GM12865 (cell line): ENCODE measurements at places on chromosomes 5 and 9.

DNA sequence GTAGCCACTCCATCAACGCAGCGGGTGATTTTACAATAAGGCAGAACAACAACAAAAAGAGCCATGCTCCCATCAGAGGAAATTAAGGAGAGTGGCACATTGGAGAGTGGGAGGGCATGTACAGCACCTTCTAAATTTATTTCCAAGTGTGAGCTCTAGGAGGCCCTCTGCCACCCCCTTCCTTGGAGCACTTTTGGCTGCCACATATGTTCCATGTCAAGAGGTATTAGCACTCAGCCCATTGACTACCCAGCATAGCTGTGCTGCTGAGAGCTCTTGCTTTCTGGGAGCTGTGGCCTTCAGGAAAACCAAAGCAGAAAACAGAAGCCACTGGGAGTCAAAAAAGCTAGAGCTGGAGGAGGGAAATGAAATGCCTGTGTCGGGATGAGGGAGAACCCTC, 200.2 kb upstream of the PANK3 start:
- DNase-seq = no peak

GRCh38 chr9:1879501-1879900, 135.6 kb upstream of the SMARCA2 start:
- DNase-seq = peak; percentile 89

- no peak for DNase-seq
Measured at GRCh38 chr5:96838201-96839070, 30.7 kb upstream of the ERAP1 start.

DNA sequence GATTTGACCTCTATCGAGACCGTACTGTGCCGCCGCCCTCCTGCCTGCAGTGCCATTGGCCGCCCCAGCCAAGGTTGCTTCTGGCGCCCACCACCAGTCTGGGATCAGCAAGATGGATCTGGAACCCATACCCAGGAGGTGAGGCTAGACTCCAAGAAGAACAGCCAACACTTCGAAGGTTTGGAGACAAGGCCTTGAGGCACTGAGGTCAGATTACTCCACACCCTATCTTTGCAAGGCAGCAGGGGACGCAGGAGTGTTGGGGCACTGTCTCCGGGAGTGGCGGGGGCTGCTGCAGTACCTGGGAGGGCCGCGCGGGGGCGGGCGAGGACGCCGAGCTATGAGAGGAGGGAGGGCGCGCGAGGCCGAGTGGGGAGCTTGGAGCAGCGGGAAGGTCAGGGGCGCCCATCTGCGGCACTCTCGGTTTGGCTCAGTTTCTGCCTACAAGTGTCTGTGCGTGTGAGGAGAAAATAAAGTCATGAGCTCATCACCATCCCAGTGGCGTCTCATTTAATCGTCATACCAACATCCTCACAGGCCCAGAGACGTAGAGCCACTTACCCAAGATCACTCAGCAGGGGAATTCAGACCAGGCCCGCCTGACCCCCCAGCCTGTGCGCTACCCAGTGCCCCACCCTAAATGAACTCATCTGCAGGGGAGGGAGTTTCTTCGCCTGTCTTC, 20.5 kb upstream of the PSD2 start:
- peak; percentile 73 for DNase-seq

GRCh38 chr5:98997000-98997399, 68.2 kb upstream of the CHD1 start:
- DNase-seq = no peak

DNA sequence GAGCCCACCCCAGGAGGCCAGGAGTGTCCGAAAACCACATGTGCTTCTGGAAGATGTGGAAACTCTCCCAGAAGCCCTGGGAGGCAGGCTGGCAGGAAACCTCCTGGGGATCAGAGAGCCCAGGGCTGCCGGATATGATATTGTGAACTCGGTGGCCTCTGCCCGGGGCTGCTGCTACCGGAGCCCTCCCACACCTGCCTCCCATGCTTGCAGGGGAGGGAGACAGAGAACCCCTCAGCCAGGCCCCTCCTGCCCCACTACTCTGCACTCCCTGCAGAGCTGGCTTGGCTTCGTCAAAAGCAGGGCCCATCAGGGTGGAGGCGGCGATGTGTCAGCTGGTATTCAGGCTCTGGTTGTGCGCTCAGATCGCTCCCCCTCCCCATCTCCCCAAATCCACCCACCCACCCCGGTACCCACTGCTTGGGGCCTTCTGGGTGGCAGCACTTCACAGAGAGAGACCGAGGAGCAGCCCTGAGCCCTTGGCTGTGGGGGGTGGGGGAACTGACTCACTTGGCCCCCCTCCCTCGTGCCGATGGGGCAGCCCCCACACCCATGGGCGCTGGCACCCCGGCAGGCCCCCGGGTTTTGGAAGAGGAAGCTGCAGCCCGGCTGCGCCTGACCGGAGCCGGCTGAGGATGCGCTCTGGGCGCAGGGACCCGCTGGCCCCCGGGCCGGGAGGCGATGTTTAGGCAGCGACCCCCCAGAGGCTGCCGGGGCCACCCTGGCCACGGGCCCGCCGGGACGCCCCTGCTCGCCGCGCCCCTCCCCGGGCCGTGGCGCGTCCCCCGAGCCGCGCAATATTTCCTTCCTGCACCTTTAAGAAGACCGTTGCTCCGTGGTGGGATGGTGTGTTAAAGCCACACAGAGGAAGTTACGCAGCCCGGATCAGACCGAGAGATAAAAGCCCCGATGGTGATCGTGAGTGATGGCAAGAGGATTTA, 786 bp upstream of the NTNG2 start:
- peak; percentile 46 for DNase-seq

GRCh38 chr5:174323878-174324281, 278.4 kb downstream of the NSG2 start:
- peak; percentile 74 for DNase-seq

GRCh38 chr5:77852514-77853352, 76.6 kb upstream of the TBCA start:
- peak; percentile 92 for DNase-seq

DNA sequence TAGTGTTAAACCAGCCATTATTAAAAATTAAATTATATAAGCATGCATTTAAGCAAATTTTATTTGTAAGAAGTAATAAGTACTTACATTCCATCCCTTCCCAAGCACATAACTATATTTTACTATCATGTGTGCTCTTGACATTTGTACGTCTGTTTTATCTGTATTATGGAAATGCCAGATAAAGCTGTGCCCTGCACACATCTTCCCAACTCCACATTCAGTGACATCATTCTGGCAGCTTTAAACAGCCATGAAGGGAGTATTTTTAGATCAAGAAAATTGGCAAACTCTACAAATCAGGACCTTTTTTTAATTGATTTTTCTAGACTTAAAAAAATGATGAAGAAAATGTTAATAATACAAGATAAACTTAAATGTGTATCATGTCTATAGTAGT, 131.1 kb downstream of the WDR41 start:
- no peak for DNase-seq

- DNase-seq = no peak
Measured at GRCh38 chr5:142175039-142175438, 66.5 kb downstream of the NDFIP1 start.

DNA sequence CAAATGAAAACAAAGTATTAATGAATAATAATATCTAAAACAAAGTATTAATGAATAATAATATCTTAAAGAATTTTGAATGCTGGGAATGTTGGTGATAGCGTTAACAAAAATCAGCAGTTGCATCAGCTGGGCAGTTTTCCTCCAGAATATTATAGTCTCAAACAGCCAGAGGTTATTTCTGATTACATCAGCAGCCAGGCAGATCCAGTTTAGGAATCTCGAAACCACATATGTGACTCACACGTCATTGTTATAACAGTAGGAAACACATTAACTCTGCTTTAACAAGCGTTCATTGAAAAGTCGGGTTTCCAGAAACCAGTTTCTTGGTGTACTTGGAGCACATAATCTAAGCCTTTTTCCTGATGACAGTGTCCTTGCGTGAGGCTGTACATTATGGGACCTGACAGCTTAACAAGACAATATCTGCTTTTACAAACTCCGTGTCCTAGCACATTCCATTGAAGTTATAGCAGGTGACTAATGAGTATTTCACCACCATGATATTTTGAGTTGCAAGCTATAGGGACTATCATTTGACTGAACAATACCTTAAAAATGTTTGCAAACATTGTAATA, 559.5 kb upstream of the KLF4 start:
- DNase-seq = no peak

DNA sequence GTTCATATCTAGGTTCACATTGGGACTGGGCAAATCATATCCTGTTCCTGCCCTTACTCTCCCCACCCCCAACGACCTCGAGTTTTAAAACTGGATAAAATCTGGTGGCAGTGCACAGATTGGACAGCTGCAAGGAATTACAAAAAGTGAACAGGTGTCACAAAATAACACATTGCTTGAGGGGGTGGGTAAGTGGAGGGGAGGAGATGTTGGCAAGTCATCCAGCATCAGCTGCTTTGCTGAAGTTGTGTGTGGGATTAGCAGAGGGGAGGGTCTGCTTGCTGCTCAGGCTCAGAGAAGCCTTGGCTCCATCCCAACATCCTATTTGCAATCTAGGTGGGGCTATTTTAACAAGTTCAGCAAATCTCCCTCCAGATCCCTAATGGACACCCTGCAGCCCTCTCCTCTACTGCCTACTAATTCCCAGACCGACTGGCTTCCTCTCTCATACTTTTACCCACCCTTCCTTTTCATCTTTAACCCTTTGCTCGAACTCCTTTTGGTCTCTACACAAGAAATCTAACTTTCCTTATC, 39.8 kb upstream of the SLC24A2 start:
- DNase-seq = no peak

- no peak for DNase-seq
Measured at GRCh38 chr5:14767735-14768507, 103.4 kb downstream of the OTULIN start.

DNA sequence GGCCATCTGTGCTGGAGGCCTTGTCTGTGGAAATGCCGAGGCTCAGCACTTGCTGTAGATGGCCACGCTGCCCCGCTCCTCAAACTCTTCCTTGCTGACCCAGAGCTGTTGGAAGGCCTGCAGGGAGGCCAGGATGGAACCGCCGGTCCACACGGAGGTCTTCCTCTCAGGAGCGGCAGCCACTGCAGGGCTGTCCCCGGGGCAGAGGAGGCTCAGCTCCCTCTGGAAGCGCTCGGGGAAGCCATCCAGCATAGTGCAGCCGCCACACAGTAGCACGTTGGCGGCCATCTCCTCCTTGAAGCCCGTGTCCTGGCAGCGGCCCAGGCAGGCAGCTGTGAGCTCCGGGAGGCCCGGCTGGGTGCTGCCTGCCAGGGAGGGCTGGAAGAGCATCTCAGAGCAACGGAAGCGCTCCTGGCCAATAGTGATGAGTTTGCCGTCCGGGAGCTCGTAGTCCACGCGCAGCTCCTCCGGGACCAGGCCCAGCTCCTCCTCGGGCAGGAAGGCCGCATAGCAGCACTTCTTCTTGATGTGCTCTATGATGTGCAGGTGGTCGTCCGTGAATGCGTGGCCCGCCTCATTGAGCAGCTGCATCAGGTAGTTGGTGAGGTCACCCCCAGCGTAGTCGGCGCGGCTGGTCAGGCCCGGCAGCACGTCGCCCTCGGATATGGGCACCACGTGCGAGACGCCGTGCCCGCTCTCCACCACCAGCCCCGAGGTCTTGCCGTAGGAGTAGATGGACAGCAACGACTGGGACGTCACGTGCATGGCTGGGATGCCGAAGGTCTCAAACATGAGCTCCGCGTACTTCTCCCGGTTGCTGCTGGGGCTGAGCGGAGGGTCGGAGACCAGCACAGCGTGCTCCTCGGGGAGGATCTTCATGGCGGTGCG, 901 bp downstream of the ACTL7B start:
- no peak for DNase-seq

GRCh38 chr5:84292788-84293653, 91.7 kb downstream of the EDIL3 start:
- DNase-seq = peak; percentile 2

DNA sequence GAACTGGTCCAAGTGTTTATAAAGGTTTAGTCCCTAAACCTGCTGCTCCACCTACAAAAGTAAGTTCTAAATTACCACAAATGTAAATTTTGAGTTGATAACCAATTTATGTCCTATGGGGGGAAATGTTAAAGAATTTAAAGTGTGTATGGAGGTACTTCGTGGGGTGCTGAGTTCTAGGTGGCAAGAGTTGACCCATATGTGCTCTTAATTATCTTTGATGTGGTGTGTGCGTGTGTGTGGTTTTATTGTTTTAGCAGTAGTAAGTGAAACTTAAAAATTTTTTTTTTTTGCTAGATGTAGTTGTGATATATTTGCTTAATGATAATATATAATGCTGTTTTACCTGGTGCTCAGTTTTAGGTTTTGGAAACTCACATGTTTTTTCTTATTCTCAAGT, 72.6 kb downstream of the GPBP1 start:
- no peak for DNase-seq

- no peak for DNase-seq
Measured at GRCh38 chr5:169248996-169249395, 51.9 kb downstream of the SLIT3 start.

- peak; percentile 42 for DNase-seq
Measured at GRCh38 chr5:120463991-120464626, at the start of gene PRR16. Gene PRR16, plus strand, starts transcription at chr5:120464300.

GRCh38 chr5:143748516-143748915, 63.4 kb upstream of the HMHB1 start:
- DNase-seq = no peak

DNA sequence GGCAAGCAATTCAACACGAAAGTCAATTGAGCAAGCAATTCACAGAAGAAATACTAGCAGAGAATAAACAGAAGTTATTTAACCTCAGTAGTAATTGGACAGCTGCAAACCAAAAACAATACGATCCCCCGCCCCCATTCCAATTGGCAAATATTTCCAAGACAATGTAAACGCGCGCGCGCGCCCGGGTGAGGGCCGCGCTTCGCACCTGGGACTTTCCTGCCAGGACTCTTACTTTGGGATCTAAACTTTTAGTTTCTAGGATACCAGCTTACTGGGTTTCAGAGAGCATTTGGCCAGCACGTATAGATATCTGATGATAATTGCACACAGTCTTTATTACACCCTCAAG, 8.6 kb downstream of the RUFY1 start:
- DNase-seq = no peak

GRCh38 chr5:39772307-39772706, 347.5 kb upstream of the DAB2 start:
- DNase-seq = no peak

DNA sequence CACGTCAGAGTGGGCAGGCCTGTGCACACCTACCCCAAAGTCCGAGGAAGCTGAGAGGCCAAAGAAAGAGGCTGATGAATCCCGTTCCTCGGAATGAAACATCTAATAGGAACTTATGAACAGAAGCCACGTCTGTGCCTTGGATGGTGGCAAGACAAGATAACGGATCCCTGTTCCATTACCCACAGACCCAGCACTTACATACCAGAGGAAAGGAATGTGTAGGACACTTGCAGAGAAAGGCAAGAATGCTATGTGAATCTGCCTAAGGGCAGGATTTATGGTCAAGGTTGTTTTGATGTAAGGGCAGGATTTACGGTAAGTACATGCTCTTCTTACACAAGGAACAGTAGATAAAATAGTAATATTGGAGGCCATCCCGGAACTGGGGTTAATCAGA, 93.2 kb downstream of the WDR41 start:
- no peak for DNase-seq

GRCh38 chr5:17878541-17878940, 244.3 kb downstream of the TAF11L14 start:
- no peak for DNase-seq

- DNase-seq = no peak
Measured at GRCh38 chr5:120532835-120533234, 68.7 kb downstream of the PRR16 start.

- DNase-seq = no peak
Measured at GRCh38 chr5:157443041-157443549, 16.9 kb upstream of the NIPAL4 start.
